ENCODE measurements at places on chromosomes 11 and 22.

GRCh38 chr11:117529816-117530215, 202.2 kb downstream of the CEP164 start:
- no peak for DNase-seq

- no peak for DNase-seq
These were observed 375.0 kb downstream of the ETS1 start for GRCh38 chr11:128212324-128212723.

DNA sequence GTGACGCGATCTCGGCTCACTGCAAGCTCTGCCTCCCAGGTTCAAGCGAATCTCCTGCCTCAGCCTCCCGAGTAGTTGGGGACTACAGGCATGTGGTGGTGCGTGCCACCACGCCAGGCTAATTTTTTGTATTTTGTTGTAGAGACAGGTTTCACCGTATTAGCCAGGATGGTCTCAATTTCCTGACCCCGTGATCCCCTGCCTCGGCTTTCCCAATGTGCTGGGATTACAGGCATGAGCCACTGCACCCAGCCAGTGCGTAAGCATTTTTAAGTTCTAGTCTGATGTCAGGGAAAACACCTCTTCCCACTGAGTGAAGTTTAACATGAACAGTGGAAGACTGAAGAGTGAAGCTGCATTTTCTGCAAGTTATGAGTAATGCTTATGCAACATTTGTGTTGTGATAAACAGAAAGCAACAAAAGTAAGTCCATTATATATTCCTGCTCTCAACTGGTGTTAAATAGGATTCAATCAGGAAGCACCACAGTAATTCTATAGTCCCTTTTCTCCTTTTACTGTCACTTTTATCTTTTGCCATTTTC, 1219.8 kb upstream of the RAG2 start:
- DNase-seq = no peak

DNA sequence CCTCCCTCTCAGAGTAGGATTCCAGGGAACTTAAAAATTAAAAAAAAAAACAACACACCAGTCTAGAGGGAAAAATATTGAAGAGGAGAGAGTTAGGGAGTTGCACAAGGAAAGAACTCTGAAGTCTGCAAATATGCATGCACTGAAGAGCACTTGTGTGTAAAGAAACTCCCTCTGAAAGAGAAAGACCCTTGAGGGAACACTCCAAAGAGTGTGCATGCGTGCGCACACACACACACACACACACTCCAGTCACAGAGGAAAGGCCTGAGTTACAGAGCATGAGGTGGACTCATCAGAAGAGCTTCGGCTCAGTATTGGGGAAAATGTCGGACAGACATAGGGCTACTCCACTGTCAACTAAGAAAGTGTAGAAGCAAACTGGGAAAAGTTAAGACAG, 30.1 kb downstream of the GGTLC2 start:
- no peak for DNase-seq

- no peak for DNase-seq
These were observed 15.8 kb downstream of the ACAT1 start for GRCh38 chr11:108137212-108137611.

DNA sequence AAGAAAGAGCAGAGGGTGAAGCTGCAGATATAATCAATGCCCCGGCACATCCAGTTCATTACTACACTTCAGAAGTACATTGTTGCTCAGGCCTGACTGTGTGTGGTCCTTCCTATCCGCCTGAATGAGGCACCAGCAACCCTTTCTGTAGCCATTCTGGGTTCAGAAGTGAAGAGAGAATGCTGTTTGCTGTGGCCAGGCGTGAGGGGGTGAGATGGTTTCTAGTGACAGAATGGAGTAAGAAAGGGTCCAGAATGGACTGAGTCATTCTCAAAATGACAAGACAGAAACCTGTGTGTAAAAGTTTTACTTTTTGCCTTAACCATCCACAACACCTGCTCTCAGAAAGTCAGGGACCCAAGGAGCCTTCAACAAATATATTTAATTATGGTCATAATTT, 334.8 kb downstream of the GUCY1A2 start:
- no peak for DNase-seq

- no peak for DNase-seq
These were observed 505.2 kb downstream of the NTM start for GRCh38 chr11:131875611-131876010.

DNA sequence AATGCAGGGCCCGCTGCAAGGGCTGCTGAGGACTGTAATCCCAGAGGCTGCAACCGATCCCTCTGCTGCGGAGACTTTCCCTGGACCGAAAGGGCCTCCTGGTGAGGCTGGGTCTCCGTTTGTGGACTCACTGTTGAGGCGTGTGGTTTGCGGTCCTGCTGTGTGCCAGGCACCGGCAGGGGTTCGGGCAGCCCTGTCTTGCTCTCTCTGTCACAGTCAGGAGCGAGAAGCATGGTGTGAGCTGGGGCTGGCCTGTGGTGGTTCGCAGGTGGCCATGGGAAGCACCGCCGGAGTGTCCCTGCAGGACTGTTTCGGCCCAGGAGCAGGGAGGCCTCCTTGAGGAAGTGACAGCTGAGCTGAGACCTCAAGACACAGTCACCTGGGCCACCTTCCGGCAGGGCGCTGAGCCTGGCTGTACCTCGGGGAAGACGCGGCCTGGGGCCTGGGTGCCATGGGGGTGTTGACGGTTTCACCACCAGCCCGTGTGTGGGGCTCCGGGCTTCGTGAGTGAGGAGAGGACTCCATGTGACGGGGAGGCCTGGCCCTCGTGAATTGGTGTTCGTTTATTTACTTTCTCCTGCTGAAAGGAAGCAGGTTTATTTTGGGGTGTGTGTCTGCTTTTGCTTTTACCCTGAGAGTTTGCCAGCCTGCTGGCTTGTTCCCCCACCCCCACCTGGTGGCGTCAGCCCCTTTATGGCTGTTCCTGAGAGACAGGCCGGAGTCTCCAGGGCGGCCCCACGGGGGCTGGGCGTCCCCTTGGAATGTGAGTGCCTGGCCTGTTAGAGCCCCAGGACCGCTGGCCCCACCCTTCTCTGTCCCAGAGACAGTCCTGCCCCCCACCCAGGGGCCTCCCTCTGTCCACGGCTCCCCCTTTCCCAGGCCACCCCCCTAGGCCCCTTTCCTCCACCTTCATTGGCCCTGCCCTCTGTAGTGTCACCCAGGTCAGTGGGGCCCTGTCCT, 122.5 kb downstream of the KCNQ1OT1 start:
- no peak for DNase-seq

DNA sequence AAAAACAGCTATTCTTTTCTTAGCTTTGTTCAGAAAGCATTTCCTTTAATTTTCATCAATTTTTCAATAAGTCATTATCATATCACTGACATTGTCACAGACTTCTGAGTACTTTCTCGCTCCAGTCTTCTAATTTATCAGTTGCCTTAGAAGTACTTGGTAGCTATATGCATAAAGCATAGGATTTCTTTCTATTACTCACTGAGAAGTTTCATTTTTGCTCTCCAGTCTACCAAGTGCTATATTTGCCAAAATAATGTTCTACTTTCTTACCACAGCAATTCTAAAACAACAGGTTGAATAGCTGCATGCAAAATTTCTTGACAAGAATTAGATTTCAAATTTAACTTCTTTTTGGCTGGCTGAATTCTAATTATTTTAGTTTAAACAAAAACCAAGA, 116.3 kb downstream of the STK33 start:
- no peak for DNase-seq

DNA sequence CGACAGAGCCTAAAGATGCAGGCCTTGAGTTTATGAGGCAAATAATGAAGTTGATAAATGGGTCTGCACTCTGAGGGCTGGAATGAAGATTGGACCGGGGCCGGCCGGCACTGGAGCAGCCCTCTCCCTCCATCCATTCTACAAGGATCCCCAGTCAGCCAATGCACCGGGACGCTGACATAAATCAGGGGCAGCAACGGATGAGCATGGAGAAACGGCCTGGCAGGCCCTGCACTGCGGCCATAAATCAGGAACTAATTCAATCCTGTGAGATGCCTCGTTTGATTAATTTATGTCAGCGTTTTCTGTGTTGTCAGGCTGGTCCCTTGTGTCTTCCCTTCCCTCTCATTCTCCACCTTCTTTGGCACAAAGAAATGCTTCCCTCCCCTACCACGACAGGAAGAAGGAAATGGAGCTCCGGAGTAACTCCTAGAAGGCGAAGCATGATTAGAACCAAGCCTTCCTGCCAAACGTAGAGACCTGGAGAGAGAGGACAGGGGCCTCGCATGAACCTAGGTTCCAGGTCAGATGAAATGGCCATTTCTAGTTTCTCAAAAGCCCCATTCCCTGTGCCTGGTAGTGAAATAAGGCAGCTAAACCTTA, 358.4 kb downstream of the OPCML start:
- no peak for DNase-seq

DNA sequence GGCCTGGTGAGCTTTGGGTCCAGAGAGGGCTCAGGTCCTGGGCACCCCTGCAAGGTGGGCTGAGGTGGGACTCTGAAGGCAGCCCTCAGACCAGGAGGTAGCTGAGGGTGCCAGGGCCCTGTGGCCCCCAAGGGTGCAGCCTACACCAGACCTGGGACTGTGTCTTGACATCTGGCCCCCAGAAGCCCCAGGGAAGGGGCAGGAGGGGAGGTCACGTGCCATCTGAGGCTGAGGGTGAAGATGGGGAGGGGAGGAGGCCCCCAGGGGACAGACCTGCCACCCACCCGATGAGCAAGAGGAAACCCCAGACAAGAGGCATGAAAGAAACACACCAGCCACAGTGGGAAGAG, 520.2 kb downstream of the BRD1 start:
- no peak for DNase-seq

DNA sequence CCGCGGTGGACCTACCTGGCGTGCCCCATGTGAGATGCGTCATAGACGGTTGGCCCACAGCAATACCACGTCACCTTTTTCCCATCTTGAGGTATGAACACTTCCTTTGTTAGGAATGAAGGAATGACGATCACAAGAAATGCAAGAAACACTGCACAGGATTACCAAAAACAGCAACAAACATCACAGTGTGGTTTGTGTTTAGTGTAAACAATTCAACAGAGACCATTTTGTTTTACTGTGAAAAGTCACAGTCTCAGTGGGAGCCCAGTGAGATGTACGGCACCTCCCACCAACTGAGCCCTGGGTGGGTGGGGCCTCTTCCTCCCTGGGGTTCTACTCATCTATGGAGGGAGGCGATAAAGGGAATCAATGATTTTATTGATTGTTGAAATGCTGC, 16.3 kb downstream of the CARS1 start:
- DNase-seq = no peak

DNA sequence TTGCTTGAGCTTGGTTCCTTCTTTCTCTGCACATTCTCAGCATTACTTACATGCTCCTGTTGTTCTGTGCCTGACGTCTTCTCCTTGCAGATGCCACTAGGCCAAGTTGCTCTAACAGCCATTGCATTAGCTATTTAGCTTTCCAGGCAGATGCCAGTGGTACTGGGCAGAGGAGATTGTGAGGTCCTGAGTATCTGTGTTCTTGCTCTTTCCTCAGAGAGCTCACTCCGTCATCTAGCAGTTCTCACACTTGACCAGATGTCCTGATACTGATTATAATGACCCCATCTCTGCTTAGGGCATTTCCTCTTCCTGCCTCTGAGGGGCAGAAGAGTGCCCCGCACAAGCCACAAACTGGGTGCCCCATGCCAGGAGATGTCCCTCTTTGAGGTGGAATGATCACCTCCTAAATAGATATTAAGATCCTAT, 30.7 kb downstream of the ARHGAP1 start:
- no peak for DNase-seq

DNA sequence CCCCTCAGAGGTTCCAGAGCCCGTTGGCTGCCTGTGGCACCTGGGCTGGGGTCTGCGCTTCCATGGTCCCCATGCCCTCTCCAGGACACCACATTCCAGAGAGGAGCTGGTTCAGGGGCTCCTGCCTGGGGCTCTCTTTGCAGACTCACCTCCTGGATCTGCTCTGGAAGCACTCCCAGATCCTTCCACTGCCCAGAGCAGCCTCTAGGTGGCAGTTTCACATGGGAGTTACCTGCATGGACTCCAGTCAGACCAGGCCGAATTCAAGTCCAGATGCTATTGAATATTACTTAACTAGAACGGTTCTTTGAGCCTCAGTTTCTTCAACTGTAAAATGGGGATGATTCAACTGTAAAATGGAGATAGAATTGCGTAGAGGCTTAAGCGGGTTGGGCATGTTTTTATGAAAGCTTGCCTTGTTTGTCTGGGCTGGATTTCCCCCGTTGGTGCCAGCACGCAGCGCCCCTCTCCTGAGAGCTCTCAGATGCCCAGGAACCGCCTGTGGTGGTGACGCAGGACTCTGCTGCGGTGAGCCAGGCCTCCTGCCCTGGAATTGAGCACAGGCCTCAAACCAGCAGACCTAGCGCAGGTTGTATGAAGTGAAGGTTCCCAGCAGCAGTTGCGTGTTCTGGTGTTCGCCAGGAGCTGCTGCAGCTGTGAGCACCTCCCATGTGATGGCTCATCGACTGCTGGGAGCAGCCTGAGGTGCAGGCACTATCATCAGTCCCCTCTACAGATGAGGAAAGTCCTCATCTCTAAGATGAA, 44.2 kb downstream of the LMO1 start:
- peak; percentile 46 for DNase-seq

GRCh38 chr22:38353142-38353629, 36.0 kb upstream of the CSNK1E start:
- peak; percentile 46 for DNase-seq

DNA sequence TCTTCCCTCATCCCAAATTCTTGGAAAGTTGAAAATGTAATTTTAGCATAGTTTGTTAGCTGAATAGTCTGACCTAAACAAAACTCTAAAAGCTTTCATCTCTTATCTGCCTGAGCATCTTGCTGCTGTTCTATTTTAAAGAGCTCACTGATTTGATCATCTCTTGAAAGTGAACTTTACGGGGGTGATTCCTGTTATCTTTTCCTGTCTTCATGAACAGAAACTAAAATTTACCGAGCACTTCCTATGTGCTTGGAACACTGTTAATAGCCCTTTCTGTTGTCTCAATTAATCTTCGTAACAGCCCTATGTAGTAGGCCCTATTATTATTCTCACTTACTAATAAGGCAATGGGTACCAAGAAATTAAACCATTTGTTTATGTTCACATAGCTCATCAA, 12.3 kb downstream of the AMOTL1 start:
- no peak for DNase-seq

DNA sequence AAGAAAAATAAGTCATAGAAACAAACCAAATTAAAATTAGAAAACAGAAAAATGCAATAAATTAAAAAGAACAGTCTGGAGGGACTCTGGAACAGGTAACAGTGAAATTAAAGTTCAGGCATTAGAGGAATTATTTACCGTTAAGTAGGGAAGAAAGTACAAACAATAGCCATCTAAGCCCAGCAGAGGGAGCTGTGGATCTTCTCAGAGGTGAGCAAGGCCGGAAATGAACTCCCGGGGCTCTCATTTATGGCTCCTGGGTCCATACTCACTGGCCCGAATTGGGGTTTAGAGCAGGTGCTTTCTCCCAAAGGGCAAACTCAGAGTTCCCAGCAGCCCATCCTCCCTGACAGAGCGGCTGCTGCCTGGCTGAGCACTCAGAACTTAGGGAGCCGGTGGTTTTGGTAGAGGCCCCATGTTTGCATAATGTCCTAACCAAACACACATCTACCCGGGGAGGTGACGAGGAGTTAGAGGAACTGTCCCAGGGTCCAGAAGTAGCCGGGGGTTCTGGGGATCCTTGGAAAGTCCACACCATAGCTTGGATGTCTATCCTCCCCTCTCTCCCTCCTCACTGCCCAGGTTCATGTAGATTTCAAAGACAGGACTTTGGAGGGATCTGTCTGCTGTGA, 87.8 kb upstream of the VPREB1 start:
- DNase-seq = peak; percentile 72

GRCh38 chr11:33399421-33399820, 142.2 kb downstream of the HIPK3 start:
- no peak for DNase-seq

All from NCI-H1092 (cell line).